ENCODE measurements at places on chromosomes 4 and X.

DNA sequence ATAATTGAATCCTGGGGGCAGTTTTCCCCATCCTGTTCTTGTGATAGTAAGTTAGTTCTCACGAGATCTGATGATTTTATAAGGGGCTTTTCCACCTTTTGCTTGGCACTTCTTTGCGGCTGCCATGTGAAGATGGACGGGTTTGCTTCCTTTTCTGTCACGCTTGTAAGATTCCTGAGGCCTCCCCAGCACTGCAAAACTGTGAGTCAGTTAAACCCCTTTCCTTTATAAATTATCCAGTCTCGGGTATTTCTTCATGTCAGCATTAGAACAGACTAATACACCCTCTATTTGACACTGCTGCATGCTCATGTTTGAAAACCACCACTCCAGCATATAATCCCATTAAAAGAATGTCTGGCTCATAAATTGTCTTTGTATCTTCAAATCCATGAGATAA lies 264.4 kb upstream of the ITM2A start:
- DNase-seq: no peak

DNA sequence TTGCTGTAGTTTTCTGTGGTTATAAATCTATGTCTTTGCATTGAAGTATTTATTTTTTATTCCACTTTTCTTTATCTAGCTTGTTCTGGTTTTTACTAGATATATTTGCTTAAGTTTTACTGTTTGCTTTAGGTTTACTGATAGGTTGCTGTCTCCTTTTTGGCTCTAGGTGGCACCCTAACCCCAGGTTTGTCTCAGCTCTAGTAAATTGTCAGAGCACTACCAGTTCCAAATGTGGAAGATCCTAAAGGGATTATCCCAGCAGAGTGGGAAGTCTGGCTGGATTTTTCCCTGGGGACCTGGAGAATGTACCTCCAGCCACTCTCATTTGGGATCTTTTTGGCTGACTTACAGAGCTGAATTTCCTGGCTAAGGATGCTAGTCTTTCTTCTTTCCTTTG lies 106.1 kb downstream of the PBDC1 start:
- peak; percentile 5 for DNase-seq

DNA sequence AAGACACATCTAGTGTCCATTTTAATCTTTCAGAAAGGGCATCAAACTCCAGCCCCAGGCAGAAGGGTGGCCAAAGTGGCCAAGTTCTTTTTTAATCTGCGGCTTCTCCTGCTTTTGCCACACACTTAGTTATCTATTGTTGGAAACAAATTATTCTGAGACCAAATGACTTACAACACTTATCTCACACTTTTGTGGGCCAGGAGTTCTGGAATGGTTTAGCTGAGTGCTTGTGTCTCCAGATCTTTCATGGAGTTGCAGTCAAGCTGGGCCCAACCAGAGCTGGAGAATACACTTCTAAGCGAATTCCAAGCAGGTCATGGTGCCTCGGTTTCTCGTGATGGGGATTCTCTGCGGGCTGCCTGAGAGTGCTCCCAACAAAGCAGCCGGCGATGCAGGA lies 4.0 kb downstream of the TXK start:
- no peak for DNase-seq

DNA sequence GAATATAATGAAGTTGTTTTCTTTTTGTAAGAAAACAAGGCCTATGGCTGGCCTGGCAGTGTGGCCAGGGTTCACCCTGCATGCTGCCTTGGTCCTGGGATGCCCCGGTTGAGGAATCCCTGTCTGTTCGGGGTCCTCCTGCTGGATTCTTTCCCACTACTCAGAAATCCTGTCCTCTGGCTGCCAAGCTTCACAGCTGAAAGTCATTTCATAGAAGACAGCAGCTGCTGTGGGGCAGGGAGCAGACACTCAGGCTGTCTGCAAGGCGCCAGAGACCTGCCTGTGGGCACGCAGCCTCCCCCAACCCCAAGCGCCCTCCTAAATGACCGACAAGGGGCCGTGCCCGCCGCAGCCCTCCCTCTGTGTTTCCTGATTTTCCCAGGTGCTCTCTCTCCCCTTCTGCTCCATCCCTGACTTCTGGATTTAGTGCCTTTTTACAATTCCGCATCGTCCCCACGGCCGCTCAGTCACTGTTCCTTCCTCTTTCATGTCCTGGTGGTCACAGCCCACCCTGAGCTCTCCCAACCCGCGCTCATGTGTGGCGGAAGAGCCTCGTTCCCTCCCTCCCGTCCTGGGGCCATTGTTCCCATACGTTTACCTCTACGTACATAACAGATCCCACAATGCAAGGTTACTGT lies 27.5 kb downstream of the ZFYVE28 start:
- DNase-seq: no peak

DNA sequence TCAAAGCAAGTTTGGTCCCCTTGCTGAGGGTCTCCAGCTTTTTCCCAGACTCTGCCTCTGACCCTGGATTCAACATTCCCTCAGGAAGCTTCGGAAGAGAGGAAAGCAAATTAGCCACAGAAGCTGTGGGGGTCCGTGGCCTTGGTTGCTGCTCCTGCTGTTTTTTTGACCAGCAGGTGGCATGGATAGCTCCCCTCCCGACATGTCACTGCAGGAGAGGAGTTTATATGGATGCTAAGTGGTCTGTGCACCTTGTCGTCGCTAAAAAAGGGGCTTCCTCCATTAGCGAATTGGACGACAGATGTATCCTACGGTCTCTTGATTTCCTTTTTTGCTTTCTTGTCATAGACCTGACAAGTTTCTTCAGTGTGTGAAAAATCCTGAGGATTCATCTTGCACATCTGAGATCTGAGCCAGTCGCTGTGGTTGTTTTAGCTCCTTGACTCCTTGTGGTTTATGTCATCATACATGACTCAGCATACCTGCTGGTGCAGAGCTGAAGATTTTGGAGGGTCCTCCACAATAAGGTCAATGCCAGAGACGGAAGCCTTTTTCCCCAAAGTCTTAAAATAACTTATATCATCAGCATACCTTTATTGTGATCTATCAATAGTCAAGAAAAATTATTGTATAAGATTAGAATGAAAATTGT lies 70.2 kb downstream of the CD38 start:
- no peak for DNase-seq

DNA sequence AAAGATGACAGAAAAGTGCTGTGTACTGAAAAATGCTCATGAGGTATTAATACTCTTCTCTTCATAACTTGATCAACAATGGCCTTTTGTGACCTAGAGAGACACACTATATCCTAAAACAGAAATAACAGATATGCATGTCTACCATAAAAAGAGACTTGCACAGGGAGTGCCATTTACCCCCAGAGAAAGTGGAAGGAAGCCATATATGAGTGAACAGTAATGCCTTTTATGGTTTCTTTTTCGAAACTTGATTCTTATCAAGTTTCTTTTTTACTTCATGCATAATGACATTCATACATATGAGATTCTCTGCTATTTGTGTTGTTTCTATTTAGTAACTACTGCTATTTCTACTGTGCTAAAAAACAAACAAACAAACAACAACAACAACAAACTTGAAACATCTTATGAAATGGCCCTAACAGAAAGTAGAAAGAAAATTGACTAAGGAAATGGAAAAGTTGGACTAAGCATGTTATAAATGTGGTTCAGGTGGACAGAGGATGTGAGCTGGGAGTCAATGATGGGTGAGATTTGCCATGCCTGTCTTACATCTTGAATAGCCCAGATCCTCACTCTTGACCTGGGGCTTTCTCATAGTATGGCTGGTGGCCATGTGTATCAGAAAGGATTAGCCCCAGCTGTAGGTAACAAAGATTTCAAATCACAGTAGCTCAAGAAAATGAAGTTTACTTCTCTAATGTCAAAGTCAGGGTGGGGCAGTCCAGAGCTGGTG lies 43.8 kb downstream of the GEMIN8 start:
- no peak for DNase-seq

GRCh38 chr4:122884499-122884898 lies 37.9 kb downstream of the NUDT6 start:
- no peak for DNase-seq
